Activated CD4-positive, alpha-beta T cell treated with anti-CD3 and anti-CD28 coated beads for 24 hours (primary cell): ENCODE measurements at places on chromosomes 13 and 19.

GRCh38 chr19:2058570-2059421 lies 7.8 kb upstream of the MKNK2 start:
- DNase-seq, result no peak

GRCh38 chr13:99507551-99507950 lies 6.3 kb downstream of the TM9SF2 start:
- no peak for DNase-seq

DNA sequence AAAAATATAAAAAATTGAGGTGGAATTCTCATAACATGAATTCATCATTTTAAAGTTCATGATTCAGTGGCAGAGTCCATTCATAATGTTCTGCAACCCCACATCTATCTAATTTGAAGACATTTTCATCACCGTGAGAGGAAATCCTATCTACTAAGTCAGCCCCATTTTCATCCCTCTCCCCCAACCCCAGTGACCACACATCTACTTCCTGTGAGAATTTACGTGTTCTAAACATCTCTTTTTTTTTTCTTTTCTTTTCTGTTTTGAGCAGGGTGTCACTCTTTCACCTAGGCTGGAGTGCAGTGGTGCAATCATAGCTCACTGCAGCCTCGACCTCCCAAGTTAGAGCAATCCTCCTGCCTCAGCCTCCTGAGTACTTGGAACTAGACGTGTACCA lies 17.5 kb downstream of the ATCAY start:
- no peak for DNase-seq

DNA sequence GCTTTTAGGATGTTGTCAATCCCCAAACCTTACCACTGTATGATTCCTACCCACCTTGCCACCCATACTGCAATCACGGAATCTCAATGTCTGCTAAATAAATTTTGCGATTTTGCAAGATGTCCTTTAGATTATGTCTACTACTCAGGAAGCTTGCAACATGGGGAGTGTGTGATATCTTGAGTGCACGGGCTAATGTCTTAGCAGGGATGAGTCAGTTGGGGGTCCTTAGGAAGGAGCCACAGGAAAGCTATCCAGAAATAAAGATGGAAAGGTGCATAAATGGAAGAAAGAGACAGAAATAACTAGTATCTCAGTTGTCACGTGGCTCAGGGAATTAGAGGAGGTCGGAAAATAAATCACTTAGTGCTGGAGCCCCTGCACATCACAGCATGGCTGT lies 77.1 kb downstream of the NALCN start:
- DNase-seq, result no peak

DNA sequence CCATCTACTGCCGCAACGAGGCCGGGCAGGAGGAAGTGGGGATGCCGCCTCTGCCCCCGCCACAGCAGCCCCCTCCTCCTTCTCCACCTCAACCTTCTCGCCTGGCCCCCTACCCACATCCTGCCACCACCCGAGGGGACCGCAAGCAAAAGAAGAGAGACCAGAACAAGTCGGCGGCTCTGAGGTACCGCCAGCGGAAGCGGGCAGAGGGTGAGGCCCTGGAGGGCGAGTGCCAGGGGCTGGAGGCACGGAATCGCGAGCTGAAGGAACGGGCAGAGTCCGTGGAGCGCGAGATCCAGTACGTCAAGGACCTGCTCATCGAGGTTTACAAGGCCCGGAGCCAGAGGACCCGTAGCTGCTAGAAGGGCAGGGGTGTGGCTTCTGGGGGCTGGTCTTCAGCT lies 3.4 kb upstream of the NUP62 start:
- no peak for DNase-seq

- DNase-seq, result peak; percentile 22
These were observed 24.6 kb upstream of the SEMA6B start for GRCh38 chr19:4583961-4584669.

DNA sequence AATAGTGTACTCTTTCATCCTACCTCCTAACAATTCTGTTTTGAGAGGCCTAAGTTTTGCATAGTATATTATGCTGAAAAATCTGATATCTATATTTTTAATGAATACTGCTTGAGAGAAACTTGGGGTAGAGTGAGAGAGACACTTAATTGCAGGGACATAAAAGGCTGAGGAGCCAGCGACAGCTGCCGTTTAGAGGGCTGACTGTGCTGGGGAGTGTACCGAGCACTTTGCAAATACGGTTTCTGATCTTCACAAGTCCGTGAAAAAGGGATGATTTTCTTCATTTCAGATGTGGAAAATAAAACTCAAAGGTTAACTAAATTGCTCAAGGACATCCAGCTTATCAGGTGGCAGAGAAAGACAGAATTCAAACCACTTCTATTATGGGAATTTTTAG lies 97.4 kb downstream of the CAB39L start:
- DNase-seq, result no peak

GRCh38 chr13:106377931-106378662 lies 157.4 kb downstream of the EFNB2 start:
- no peak for DNase-seq

DNA sequence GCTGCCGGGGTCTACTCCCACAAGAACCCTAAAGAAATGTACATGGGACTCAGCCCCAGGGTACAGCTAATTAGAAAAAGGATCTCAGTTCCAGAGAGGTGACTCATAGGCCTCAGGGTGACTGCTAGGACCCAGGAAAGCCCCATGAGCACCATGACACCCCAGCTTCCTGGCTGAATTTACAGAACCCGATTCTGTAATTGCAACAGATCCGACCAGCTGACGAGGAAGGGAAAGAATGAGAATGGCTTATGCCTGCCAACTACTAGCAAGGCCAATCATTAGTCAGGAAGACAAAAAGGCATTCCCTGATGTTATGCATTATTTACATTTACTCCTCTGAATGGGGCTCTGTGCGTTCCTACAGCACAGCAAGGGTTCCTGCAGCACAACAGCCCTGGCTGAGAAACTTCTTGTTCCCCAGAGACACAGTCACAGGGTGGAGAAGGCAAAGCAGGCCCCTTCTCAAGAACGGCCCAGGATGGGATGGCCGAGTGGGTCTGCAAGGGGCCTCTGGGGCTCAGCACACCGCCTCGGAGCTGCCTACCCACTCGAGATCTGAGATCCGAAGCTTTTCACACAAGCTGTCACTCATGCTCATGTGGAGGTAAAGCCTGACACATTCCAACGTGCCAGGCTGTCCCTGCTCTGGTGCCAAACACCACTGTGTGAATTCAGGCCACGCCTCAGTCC lies 27.2 kb downstream of the PBX4 start:
- peak; percentile 52 for DNase-seq

DNA sequence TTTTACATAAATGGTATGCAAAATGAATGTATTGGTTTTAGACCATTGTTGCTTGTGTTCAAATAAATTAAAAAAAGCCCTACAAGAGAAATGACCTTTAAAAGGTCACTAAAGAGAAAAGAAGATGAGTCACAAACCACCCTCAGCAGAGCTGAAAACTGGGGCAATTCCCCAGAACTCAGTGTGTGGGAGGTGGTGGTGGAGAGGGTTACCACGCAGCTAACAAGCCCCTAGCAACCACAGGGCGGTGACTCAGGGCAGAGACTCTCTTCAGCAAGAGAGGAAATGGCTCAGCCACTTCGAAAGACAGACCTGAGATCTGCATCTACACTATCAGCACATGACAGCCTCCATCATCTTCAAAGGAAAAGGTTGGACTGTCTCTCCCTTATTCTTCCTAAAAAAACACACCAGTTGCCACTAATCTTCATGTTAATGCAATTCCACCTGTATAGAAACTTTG lies 29.4 kb upstream of the NDFIP2 start:
- DNase-seq, result peak; percentile 85

DNA sequence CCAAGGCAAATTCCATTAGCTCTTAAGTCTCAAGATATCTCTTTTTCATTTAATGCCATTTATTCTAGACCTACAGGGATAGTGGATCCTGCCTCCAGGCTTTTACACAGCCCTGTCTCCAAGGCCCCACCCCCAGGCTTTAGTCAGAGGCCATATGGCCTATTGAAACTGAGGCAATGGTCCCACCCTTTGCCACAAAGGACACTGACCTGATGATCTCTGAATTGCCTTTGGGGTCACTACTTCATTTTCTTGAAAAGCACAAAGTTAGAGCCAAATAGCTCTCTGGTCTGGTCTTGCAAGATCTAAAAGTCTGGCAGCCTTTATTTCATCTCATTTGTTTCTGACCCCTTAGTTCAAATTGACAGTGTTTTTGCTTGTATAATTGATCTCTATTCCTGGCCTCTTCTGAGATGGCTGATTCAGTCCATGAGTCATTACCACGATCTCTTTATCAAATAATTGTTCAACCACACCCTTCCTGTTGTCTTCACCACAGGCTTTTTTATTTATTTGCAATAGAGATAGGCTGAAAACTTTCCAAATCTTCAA lies 209.8 kb downstream of the FGF14 start:
- DNase-seq, result no peak
